ENCODE measurements at places on chromosomes 1 and 21.

DNA sequence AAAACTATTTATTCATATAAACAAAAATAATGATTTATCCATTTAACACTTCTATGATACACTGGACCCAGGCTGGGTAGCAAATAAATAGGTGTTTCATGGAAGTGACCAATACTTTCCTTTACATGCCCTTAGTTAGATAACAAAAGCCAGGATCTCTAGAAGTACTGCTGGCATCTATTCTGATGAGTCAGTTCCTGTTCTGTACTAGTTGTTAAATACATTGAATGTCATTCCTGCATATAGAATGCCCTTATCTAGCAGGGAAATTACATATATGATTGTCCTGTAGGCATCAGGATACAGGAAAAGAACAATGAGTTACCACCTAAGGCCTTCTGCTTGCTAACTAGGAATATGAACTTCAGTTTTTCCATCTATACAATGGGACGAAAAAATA, 130.8 kb downstream of the HFM1 start:
- DNase-seq: no peak

DNA sequence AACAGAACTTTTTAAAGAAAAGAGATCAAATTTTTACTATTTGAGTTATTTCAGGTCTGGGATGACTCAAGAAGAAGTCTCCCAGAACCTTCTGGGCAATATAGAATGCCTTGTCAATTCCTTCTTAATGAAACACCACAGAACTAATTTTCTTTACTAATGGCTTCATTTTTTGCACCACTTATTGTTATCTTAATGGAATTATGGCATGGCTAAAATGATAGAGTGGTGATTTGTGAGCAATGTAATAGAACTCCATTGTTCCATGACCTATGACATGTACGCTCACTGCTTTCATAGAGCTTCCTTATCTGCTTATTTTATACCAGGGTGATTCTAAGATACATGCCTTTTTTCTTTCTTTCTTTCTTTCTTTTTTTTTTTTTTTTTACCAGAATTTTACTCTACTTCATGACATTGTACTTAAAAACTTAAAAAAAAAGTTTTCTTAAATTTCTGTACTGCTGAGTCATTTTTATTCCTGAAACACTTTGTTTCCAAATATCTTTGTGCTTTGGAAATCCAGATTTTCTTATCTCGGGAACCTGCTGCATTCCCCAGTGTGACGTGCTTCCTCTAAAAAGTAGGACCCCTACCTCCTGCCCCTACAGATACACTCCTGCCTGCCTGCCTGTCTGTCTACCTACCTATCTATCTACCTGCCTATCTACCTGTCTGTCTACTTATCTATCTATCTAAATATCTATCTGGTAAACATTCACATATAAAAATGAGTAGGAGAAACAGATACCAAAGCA, 284.9 kb downstream of the PBX1 start:
- no peak for DNase-seq

DNA sequence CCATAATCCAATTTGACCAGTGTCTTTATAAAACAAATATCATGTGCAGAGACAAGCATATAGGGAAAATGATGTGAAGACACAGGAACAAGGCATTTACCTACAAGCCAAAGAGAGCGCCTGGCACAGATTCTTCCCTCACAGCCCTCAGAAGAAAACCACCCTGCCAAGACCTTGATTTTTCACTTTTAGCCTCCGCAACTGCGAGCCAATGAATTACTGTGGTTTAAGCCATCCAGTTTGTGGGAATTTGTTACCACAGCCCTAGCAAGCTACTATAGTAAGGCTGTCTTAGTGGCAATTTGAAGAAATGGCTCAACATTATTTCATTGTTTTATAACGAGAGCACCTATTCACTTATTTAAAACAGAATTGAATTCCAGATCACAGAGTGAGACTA, 85.7 kb upstream of the CCDC190 start:
- no peak for DNase-seq

DNA sequence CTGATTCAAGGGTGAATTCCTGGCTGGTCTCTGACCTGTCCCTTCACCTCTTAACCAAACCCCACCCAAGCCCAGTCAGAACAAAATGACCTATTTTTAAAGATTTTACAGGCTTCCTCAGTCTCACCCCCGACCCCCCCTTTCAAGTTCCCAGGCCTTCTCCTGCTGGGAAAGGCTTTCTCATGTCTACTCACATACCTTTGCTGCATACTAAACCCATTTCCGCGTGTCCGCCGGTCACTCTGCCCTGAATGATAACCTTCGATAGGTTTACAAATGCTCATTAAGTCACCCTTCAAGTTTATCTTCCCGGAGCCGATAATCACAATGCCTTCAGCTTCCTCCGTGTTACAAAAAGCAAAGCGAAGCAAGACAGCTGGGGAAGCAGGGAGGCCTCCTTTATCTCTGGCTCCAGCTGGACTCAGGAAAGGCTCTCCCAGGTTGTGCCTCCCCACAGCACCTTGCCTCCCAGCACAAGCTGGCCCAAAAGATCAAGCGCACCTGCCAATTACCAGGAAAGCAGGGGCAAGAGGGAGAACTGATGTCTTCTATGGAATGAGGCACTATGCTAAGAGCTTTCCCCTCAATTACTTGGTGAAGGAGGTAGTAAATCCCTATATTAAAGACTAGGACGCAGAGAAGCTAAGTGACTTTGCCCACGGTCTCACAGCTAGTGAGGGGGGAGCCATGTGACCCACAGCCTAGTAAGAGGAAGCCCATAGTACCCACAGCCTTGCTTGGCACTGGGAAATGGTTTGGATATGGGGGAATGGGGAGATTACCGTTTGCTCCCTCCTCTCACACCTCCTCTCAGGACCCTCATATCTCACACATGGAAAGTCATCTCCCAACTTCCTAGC, 15.9 kb downstream of the SMIM12 start:
- DNase-seq: no peak

GRCh38 chr1:221336126-221336525, 405.8 kb downstream of the DUSP10 start:
- peak; percentile 30 for DNase-seq

DNA sequence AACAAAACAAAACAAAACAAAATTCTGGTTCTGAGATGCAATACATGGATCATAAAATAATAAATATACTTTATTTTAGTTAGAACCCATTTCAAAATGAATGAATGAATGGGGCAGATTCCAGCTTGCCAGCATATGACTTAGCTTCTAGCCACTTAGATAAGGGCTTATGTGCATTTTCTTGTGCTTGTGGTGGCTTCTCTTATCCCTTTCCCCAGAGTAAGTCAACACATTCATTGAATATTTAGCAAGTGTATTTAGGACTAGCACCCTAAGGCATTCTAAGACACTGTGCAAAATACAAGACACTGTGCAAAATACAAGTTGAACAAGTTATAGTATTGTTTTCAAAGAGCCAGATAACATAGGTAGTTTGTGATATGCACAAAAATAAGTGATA, 4.7 kb downstream of the ADIPOR1 start:
- no peak for DNase-seq

DNA sequence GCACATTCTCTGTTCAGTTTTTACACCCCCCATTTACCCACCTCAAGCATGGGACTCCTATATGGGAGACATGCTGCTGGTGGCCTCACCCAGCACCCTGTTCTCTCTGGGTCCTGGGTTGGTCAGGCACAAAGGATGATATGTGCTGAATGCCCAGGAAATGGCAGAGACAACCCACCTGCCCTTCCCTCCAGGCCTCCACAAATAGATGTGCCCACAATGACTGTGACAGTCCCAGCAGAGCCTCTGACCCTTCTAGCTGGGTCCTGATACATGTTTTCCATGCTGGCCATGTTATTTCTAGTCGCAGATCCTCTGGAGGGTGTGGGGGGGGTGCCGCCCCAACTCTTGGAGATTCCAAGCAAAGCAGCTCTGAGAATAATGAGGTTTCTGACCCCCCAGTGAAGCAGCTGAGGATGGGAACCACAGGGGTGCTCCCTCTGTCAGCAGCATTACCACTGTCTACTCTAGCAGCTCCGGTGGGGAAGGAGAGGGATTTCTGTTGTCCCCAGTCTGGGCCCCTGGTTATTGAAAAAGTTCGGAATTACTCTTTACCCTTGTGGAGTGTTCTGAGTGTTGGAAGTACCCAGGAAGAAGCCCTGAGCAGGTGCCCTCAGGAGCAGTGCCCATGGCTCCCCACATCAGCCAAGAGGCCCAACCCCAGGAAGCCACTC, 1.2 kb upstream of the CCDC28B start:
- no peak for DNase-seq

DNA sequence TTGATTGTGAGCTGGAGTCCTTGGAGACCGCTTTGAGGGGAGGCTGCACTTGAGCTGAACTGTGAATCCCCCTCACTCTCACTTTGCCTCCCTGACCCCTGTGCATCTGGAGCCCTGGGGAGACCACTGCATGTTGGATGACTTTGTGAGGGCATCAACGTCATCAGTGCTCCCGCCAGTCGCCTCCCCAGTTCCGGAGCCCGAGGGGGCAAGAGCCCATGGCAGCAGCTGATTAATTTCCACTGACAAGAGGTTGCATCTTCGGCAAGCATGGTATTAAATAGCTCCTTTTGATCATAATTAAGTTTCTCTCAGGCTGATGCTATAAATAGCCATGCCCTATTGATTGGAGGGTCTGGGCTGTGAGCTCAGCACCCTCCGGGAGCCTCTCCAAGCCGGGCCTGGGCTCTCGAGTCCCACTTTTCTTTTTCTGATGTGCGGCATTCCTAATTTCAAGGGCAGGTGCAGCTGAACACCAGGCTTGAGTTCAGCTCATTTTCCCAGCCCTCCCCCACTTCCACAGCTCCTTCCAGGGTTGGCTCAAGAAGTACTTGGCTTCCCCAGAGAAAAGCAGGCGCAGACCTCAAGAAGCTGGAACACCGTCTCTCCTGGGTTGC, 33.2 kb downstream of the KCND3 start:
- no peak for DNase-seq
